ENCODE measurements at places on chromosomes 12 and 14.
A peak's percentile ranks its signal among the peaks of the same experiment; 100 is the strongest.

DNA sequence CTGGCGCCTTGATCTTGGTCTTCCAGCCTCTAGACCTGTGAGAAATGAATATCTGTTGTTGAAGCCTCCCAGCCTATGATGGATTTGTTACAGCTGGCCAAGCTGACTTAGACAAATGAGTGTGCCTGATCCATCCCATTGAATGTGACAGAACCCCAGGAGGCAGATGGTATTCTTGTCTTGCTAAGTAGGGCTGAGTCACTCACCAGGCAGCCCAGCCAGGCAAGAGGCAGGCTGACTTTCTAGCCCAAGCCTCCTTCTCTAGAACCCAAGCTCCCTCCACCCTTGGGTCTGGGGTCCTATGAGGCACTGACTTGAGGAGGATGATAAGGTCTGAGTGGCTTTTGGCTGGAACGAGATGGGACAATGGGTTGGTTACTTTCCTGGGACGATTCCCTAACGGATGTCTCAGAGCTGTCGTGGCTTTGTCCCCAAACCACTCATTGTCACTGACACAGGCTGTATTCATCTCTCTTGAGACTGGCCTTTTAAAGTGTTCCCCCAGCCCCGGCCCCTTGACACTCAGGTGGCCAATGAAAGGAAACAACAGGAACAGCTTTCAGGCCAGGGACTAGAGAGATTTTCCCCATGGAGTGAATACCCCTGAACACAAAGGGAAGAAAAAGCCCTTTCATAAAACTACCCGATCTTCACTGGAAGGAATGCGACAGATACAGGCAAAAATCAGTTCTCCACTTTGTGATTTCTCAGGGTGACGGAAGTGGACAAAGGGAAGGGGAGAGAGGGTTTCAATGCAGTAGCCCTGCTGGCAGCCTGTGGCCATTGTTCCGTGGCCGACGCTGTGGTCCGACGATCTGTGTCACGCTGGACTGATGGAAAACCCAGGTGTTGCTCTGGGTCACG lies 264.2 kb downstream of the AACS start:
- peaks cover 10% of the 10 kb centered on the region for H3K27me3 ChIP-seq
- H3K27ac ChIP-seq = no peak overlapping the region
- H3K4me3 ChIP-seq = no peak overlapping the region
- no peaks in the 10 kb centered on the region for H3K36me3 ChIP-seq
- H3K4me1 ChIP-seq = no peaks in the 10 kb centered on the region
- no peak for DNase-seq

DNA sequence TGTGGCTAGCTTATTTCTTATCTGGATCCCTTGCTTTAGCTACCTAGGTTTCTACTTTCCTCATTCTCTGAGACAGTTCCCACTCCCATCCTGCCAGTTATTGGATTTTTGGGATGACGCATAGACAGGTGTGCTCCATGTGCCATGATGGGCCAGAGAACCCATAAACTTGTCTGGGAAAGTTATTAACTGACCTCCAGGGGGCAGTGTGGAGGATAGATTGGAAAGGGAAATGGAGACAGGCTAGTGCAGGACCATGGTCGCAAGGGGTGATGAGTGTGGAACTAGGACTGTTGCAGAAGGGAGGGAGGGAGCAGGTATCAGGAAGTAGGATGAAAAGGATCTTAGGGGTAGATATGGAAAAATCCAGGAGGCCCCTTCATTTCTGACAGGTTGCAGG lies 80.3 kb downstream of the ESRRB start:
- H3K27ac ChIP-seq = no peak overlapping the region
- no peak for DNase-seq
- no peaks in the 10 kb centered on the region for H3K4me1 ChIP-seq

DNA sequence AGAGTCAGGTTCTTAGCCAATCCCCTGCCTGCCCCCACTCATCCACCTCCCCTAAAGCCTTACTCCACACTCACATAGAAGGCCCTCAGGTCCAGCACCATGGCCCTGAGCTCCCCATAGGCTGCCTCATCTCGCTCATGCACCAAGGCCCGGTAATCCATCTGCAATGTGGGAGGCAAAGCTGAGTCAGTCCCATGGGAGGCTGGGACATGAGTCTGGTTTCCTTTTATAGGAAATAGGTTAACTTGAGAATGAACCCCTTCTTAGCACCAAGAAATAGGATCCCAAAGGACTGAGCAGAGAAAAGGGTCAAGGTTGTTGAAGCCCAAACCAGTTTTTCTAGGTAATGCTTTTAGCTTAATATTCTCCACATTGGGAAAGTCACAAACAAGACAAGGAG lies 2.1 kb upstream of the EMC9 start:
- H3K27ac ChIP-seq = no peak overlapping the region
- no peak for DNase-seq
- H3K4me1 ChIP-seq = peaks cover 59% of the 10 kb centered on the region
- no peak overlapping the region for H3K4me3 ChIP-seq
- H3K27me3 ChIP-seq = no peaks in the 10 kb centered on the region

DNA sequence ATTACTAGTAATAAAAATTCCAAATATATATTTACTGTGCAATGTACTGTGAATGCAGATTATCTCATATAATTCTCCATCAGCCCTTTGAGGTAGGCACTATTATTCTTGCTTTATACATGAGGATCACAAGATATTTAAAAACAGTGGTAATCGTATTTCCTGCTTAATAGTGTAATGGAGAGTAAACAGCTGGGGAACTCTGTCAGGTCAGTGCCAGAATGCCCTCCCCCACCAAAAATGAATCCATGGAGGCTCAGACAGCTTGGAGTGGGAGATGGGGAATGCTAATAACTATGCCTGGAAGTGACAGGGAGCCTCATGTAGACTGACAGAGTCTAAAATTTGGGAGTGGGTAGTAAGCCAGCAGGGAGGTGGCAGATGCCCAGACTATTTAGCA lies 153.6 kb downstream of the PAH start:
- no peaks in the 10 kb centered on the region for H3K4me1 ChIP-seq
- H3K27ac ChIP-seq = no peak overlapping the region
- no peaks in the 10 kb centered on the region for H3K36me3 ChIP-seq
- DNase-seq = no peak
- H3K27me3 ChIP-seq = no peaks in the 10 kb centered on the region

- H3K27me3 ChIP-seq = no peaks in the 10 kb centered on the region
- no peaks in the 10 kb centered on the region for H3K4me1 ChIP-seq
- no peak for DNase-seq
- H3K36me3 ChIP-seq = no peaks in the 10 kb centered on the region
- H3K27ac ChIP-seq = no peak overlapping the region
Observed at GRCh38 chr14:99132821-99133635, 139.0 kb downstream of the BCL11B start.

DNA sequence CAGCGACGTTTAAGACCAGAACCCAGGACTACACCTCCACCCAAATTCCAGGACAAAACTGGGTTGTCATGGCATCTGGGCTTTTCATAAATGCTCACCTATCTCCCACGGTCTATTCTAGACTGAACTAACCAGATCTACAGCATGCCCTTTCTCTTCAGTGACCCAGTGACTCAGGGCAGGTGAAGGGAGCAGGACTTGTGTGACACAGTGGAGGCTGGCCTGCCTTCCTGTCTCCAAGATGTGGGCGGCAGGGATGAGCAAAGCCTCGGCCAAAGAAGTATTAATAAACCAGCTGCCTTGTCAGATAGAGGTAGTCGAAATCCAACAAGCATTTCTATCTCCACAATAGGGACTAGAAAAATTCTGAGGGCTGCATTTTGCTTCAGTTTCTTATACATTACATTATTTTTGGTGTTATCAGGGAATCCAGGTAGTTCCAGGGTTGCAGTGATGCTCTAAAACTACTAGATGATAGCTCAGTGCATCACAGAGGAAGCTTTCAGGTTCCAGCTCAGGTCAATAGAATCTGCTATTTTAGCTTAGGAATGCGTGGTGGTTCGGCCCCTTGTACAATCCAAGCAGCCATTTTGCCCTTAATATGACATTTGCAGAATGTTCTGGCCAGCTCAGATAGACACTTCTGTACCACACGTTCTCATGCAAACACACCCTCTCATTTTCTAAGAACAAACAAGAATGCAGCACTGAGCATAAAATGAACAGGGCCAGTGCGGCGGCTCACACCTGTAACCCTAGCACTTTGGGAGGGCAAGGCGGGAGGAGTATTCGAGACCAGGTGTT lies 4.2 kb upstream of the GLRX5 start:
- no peak overlapping the region for H3K27ac ChIP-seq
- H3K4me1 ChIP-seq = peaks cover 24% of the 10 kb centered on the region
- no peaks in the 10 kb centered on the region for H3K27me3 ChIP-seq
- DNase-seq = no peak
- no peaks in the 10 kb centered on the region for H3K36me3 ChIP-seq
- H3K4me3 ChIP-seq = no peak overlapping the region

DNA sequence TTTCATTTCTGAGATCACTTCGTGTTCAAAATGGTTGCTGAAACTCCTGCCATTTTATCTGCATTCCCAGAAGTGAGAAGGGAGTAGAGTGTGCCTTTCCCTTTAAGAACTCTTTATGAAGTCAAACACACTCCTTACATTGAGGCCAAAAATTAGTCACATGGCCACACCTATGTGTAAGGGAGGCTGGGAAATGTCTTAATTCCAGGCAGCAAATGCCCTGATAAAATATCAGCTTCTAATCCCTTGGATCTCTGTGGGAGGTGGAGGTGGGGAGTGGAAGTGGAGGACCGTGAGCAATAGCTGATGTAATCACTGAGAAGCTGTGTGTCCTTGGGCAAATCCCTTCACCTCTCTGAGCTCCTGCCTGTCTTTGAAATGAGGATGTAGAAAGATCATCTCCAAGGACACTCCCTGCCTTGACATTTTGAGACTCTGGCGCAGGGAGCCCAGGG lies 22.7 kb upstream of the ANKRD9 start:
- no peak overlapping the region for H3K4me3 ChIP-seq
- no peaks in the 10 kb centered on the region for H3K36me3 ChIP-seq
- no peak overlapping the region for H3K27ac ChIP-seq
- H3K27me3 ChIP-seq = no peaks in the 10 kb centered on the region
- H3K4me1 ChIP-seq = no peaks in the 10 kb centered on the region

GRCh38 chr12:114476159-114476558 lies 70.2 kb upstream of the TBX5 start:
- DNase-seq = no peak
- no peak overlapping the region for H3K4me3 ChIP-seq
- H3K36me3 ChIP-seq = no peaks in the 10 kb centered on the region
- no peak overlapping the region for H3K27ac ChIP-seq
- peaks cover 13% of the 10 kb centered on the region for H3K4me1 ChIP-seq

- no peaks in the 10 kb centered on the region for H3K27me3 ChIP-seq
- no peaks in the 10 kb centered on the region for H3K36me3 ChIP-seq
- H3K27ac ChIP-seq = no peak overlapping the region
- H3K4me3 ChIP-seq = no peak overlapping the region
- no peaks in the 10 kb centered on the region for H3K4me1 ChIP-seq
Observed at GRCh38 chr12:2163177-2163941, 110.6 kb downstream of the CACNA1C start.

DNA sequence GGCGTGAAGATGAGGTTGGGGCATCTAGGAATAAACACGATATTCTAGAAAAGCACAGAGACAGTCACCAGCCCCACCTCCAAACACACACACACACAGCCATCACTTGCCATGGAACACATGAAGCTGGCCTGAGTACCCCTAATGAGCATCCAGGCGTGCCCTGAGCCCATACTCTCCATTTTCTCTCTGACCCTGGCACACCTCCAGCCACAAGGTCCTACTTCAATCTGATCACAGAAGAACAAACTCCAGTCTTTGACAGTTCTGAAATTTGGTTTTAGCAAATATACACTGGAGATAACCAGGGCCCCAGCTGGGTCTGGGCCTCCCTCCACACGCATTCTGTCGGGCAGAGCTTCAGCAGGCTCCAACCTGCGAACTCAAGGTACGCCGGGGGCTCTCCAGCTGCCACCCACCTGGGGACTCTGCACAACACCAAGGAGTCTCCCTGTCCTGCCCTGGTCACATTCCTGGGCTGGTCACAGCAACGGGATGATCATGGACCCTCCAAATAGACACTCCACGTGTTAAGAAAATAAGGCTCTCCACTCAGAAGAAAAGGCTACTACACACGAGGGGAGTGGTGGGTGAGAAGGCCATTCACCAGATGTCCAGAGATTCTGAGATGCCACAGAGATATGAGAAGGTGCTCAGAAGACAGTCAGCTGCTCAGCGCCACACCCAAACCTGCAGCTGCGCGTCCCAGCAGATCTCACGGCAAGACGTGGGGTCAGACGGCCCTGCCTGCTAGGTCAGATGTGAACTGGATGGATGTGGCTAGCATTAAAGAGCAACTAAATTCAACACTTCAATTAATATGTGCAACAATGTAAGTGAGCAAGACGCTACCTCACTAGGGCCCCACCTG lies 57.0 kb upstream of the PNMA1 start:
- peak overlapping the region; percentile 75 for H3K27ac ChIP-seq
- no peak for DNase-seq
- H3K4me3 ChIP-seq = peak overlapping the region; percentile 25
- peaks cover 32% of the 10 kb centered on the region for H3K4me1 ChIP-seq

DNA sequence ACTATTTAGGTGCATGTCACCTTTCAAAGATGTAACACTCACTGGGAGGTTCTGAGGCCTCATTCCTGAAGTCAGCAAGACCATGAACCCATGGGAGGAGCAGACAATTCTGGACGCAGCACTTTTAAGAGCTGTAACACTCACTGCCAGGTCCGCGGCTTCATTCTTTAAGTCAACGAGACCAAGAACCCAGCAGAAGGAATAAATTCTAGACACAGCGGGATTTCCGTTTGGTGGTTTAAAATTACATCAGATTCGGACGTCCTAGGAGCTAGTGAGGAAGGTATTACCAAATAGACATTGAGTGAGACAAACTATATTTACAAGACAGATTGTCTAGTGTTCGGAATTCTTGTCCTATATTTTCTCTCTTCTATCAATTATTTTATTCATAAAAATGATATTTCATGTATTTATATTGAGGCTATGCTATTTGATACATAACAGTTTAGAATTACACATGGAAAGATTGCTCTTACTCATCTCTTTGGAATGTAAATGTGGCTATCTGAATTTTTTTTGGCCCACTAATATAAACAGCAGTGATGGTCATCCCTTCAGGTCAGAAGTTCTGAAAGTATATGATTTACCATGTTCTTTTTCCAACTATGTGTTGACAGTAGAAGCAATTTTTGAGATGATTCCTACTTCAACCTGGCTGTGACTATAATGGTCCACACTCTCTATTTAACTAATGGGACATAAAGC lies 1973.0 kb upstream of the FLRT2 start:
- no peaks in the 10 kb centered on the region for H3K27me3 ChIP-seq
- no peak overlapping the region for H3K27ac ChIP-seq
- H3K4me1 ChIP-seq = no peaks in the 10 kb centered on the region
- no peak for DNase-seq
- no peaks in the 10 kb centered on the region for H3K36me3 ChIP-seq
- H3K4me3 ChIP-seq = no peak overlapping the region

GRCh38 chr12:63319936-63320633 lies 169.1 kb upstream of the AVPR1A start:
- H3K4me3 ChIP-seq = no peak overlapping the region
- DNase-seq = no peak
- H3K27ac ChIP-seq = no peak overlapping the region
- no peaks in the 10 kb centered on the region for H3K36me3 ChIP-seq

DNA sequence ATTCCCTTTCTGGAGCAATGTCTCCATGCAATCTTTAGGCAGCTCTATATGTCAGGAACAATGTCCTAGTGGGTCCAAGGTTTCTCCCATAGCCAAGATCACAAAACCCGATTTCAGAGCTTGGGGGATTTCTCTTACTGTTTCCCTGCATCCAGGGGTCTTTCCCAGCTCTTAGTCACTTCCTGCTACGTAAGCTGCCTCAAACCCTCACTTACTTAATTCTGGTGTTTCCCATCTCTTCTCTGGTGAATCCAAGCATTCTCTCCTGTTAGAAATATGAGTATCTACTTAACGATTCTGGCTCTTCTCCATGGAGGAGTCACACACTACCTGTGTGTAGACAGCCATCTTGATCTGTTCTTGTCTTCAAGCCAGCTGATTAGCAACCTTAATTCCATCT lies 80.0 kb downstream of the IFNG-AS1 start:
- H3K27me3 ChIP-seq = no peaks in the 10 kb centered on the region
- no peak for DNase-seq
- no peak overlapping the region for H3K4me3 ChIP-seq
- no peaks in the 10 kb centered on the region for H3K4me1 ChIP-seq
- no peak overlapping the region for H3K27ac ChIP-seq
